ENCODE measurements at places on chromosomes 6 and 20. TPM values are rescaled to one million over a fixed set of nuclear protein-coding genes. Genes with fewer than 3 reads are reported as not detected.

GRCh38 chr6:32113386-32114352, 4.5 kb upstream of the TNXB start:
- H3K27ac ChIP-seq: peak overlapping the region; percentile 20
- H3K27me3 ChIP-seq: peaks cover 9% of the 10 kb centered on the region
- H3K4me3 ChIP-seq: no peak overlapping the region

Gene NNAT
- 0.29 TPM for total RNA-seq

- no peak overlapping the region for H3K27ac ChIP-seq
- no peaks in the 10 kb centered on the region for H3K27me3 ChIP-seq
- no peak for DNase-seq
- H3K4me1 ChIP-seq: no peaks in the 10 kb centered on the region
These were observed 401.2 kb upstream of the AGPAT4 start for GRCh38 chr6:161674930-161675682.

Gene BLTP3A
- total RNA-seq: 17.2 TPM

- no peak overlapping the region for H3K27ac ChIP-seq
- H3K27me3 ChIP-seq: peaks cover 9% of the 10 kb centered on the region
- no peaks in the 10 kb centered on the region for H3K36me3 ChIP-seq
- no peaks in the 10 kb centered on the region for H3K4me1 ChIP-seq
These were observed 44.4 kb downstream of the RSPO3 start for GRCh38 chr6:127162836-127163235.

DNA sequence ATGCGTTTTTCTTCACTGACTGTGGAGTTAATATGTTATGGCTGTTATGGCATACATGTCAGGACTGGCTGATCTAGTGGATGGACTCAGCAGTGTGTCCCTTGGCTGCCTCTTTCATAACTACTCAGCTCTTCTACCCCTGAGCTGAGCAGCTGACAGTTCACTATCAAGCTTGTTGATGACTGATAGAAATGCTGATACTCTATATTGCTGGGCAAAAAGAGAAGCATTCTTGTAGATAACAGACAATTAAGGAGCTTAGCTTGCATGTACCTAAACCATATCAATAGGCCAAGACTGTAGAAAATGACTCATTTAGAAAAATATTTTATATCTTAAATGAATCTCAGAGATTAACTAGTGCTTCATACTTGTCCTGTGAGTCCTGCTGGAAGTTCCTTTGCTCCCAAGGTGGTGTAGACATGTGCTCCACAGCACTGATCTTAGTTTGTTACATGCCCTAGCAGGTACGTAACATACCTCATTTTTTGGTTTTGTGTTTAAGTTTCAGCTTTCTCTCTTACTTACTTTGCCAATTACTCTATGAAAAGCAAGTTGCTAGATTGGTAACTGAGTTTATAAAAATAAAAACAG, 236.9 kb downstream of the GMDS start:
- peaks cover 9% of the 10 kb centered on the region for H3K36me3 ChIP-seq
- no peaks in the 10 kb centered on the region for H3K27me3 ChIP-seq
- no peak overlapping the region for H3K27ac ChIP-seq
- no peaks in the 10 kb centered on the region for H3K4me1 ChIP-seq

DNA sequence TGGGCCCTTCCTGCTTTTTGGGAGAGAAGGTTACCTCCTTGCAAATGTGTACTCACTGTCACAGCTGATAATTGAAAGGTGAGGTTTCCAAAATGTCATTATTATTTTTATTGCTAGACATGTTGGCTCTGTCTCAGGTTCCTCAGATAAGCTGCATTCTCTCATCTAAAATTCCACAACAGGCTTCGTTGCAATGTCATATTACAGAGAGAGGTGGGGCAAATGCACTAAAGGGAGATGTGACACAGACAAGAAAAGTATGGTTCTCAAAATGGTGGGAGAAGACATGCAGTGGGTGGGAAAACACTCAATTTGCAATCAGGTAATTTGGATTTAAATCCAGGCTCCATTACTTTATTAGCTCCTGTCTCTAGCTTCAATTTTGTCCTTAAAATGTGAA, 256.4 kb upstream of the POU3F2 start:
- H3K36me3 ChIP-seq: no peaks in the 10 kb centered on the region
- H3K4me3 ChIP-seq: no peak overlapping the region
- H3K4me1 ChIP-seq: no peaks in the 10 kb centered on the region
- DNase-seq: no peak
- peaks cover 2% of the 10 kb centered on the region for H3K27me3 ChIP-seq

- no peak overlapping the region for H3K27ac ChIP-seq
- no peak overlapping the region for H3K4me3 ChIP-seq
- DNase-seq: no peak
- H3K27me3 ChIP-seq: no peaks in the 10 kb centered on the region
These were observed 136.2 kb upstream of the TAB2 start for GRCh38 chr6:149181304-149181703.

DNA sequence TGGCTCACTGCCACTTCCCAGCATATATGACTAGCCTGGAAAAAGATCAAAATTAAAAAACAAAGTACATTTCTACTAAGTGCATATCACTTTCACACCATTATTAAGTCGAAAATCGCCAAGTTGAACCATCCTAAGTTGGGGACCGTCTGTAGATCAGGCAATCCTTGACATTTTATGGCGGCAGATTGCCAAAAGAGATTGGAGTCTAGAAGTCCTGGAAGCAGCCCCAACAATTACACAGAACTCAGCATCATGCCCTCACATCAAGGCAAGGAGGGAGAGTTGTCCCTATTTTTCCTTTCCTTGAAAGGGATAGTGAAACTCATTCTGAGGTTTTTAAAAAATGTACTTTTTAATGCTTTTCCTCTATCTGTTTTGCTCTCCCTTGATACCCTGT, 30.7 kb downstream of the SLC22A3 start:
- no peaks in the 10 kb centered on the region for H3K4me1 ChIP-seq
- H3K4me3 ChIP-seq: no peak overlapping the region
- no peak overlapping the region for H3K27ac ChIP-seq

Gene MCHR2
- total RNA-seq: not detected

DNA sequence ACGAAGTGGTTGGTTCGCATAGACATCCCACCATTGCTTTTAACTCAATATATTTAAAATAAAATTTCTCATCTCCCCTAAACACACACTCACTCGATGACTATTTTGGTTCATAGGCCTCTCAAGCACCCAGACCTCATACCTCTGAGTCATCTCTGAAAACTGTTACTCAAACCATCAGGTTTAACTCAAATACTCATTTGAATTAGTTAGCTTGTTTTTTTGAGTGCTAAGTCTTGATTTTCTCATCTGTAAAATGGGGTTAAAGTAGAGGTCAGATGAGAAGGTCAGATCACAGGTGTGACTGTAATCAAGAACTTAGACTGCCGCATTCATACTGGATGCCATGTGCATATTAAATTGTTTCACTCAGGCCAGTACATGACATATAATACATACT, 243.9 kb upstream of the TENT5A start:
- DNase-seq: no peak
- H3K36me3 ChIP-seq: no peaks in the 10 kb centered on the region
- H3K4me1 ChIP-seq: peaks cover 14% of the 10 kb centered on the region
- H3K27me3 ChIP-seq: peaks cover 2% of the 10 kb centered on the region
- no peak overlapping the region for H3K27ac ChIP-seq
- H3K4me3 ChIP-seq: no peak overlapping the region

All from activated T-helper 1 cell treated with anti-CD3 and anti-CD28 coated beads, Interleukin-12 subunit alpha, Interleukin-12 subunit beta, Interleukin-2, Interleukin-4 antibody, amounts not matched to agents 30 ng/mL and 10 ng/mL and 1 ng/mL, durations not matched to agents 14 hours and 24 hours and 36 hours (primary cell).